Pericardium fibroblast (primary cell): ENCODE measurements at places on chromosomes 13 and 19. TPM values are rescaled to one million over a fixed set of nuclear protein-coding genes. Genes with fewer than 3 reads are reported as not detected.

Gene XAB2
- 27.9 and 35.8 TPM in 2 replicates for total RNA-seq

Gene CEACAM16
- not detected in 2 replicates for total RNA-seq

Gene B3GNT3
- not detected in 2 replicates for total RNA-seq

Gene PCDH9
- 8.4 TPM in 2 replicates for total RNA-seq

Gene RASGRP4
- 0.12 TPM in 1 of 2 replicates, not detected in the other for total RNA-seq

Gene SPACA4
- not detected in 2 replicates for total RNA-seq
